ENCODE measurements at places on chromosomes 4 and X.

DNA sequence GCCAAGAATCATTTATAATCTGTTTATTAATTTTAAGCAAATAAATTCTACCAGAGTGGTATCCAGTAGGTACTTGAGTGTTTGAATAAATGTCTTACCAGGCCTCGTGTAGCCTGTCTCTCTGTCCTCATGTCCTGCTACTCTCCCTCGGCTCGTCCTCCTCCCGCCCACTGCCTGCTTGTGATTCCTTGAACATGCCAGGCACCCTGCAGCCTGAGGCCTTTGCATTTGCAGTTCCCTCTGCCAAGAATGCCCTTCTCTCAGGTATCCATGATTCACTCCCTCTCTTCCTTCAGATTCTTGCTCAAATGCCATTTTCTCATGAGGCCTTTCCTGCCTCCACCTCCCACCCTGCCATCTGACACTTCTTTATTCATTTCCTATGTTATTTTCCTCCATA lies 209.7 kb upstream of the PRPS2 start:
- no peak for DNase-seq

DNA sequence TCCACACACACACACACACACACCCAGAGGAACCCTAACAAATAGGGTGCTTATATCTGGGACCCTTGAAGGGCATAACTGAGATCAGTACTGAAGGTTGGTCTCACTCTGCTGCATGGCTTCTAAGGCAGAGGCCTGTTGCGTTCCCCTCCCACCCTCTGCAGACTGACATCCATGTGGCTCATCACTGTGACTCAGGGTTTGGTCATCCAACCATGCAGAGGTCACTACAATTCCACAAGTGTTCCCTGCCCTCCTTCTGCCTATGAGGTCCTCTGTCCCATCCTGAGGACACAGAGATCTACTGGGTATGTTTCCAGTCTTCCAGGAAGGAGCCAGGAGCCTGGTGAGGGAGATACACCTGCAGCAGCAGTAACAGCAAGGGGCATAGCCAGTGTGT lies 55.8 kb downstream of the XAGE2 start:
- no peak for DNase-seq

- peak; percentile 59 for DNase-seq
Measured at GRCh38 chrX:112841114-112841819, 636 bp upstream of the AMOT start.

GRCh38 chrX:7347465-7347864 lies 199.5 kb upstream of the PUDP start:
- no peak for DNase-seq

- DNase-seq, result no peak
Measured at GRCh38 chrX:2701600-2701999, 10.5 kb downstream of the CD99 start.

DNA sequence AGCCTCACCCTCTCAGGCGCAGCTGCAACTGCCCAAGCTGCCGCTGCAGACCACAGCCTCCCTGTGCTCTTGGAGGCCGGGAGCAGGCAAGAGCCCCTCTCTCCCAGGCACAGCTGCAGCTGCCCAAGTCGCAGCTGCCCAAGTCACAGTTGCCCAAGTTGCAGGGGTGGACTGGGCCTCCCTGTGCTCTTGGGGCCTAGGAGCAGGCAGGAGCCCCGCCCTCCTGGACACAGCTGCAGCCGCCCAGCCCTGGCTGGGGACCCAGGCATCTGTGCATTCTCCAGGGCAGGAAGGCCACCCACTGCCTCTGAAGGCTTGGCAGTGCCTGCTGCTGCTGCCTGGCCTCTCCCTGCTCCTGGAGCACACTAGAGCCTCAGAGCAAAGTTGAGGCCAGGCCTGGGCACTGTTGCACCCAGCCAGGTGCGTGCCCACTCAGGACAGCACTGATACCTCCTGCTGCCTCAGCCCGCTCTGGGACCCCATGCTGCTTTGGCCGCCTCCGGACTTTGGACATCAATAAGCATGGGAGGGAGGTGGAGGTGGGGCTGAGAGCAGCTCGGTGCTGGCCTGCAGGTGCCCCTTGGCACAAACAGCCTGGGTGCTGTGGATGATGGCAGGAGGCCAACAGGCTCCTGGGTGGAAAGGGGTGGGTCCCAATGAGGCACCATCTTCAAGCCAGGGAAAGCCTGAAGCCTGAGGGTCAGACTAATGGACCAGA lies 247.5 kb downstream of the PDGFC start:
- DNase-seq, result no peak

DNA sequence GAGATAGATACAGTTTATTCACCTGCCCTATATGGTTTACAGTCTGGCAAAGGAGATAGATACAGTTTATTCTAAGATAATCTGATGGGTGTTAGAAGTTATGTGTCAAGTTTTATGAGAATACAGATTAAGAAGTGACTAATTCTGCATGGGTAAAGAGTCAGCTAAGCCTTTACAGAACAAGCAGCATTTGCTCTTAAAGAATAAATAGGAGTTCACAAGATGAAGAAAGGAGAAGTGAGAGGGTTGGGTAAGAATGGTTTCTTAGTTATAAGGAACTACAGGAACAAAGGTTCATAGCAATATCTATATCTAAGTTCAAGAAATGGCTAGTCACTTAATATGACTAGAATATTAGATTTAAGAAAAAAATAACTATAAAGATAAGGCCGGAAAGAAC lies 47.6 kb downstream of the THOC2 start:
- DNase-seq, result no peak

DNA sequence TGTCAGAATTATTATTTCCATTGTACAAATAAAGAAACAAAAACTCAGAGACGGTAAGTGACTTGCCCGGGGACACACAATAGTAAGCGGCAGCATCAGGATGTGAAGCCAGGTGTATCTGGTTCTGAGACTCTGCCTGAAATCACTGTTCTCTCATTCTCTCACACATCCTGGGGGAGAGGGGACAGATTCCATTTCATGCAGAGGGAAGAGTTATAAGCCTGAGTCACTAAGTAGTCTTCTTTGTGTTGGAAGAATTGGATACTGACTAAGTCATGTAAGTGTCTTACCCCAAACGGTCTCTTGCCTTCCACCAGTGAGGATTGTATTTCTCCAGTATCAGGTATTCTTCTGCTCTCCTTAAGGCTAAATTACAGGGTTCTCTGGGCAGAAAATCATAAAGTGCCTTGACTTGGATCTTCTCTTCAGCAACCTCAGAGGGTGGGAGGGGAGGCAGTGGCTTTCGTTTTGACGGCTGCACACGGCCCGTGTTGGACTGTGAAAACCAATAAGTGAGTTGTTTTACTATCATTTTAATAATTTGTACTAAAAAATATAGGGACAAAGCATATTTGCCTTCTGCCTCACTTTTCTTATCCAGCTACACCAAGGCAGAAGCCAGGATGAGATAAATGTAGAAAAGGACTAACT lies 21.9 kb downstream of the TXK start:
- no peak for DNase-seq

DNA sequence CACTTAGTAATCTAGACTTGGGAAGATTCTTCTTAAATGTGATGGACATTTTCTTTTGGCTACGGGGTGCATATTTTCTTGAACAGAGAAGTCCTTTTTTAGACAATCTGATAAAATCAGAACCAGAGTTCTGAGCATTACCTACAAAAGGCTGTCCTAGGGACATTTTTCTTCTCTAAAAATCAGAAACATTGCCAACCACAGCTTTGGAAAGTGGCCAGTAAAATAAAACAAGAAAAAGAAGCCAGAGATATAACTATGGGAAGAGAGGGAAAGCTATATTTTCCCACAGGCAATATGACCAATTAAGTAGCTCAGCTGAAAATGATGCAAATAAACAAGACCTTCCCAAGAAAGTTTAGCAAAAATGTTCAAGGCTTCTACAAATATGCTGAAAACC lies 55.9 kb downstream of the MXRA5 start:
- DNase-seq, result no peak

DNA sequence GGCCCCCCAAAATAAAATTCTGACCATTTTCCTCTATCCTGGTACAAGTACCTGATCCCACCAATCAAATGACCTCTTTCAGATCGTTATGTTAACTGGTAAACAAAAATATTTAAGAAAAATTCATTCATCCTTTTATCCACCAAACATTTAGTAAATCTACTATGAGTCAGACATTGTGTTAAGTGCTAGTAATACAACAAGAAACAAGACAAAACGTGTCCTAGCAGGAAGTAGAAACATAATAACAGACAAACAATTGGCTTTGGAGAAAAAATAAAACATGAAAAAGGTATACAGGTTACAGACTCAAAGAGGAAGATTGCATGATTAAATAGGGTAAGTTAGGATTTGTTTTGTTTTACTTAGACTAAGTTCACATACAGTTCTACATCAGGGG lies 43.7 kb downstream of the ANTXR2 start:
- DNase-seq, result no peak

DNA sequence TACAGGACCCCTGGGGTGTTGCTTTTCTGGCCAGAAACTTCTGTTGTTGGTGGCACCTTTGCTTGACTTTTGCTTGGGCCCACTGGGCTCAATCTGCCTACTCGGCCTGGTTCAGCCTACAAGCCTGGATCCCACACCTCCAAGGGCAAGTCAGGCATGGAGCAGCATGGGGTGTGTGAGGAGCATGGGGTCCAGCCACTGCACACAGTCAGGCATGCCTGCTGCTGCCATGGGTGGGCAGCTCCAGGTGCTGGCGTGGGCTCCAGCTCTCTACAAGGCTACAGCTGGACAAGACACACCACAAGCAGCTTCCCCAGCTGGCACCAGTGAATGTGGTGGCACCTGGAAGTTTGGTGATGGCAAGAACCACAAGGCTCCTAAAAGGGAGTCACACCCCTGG lies 1683.1 kb upstream of the ADGRL3 start:
- DNase-seq, result no peak

DNA sequence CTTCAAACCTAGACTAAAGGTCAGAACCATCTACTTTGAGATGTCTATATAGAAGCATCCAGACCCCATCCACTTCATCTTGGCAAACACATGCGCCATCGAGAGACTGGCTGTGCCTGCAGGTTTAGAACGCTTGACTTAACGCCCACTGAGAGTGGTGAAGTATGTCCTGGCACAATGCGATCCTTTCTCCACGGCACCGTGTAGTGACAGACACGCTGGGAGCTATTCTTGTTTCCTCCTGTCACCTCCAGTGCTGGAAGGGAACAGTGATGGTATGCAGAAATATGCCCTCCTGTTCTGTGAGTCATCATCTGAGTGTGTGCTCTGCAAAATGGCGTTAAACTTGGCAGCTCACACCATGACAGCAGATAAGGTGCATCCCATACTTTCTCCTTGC lies 330.2 kb downstream of the NLGN4X start:
- DNase-seq, result no peak

DNA sequence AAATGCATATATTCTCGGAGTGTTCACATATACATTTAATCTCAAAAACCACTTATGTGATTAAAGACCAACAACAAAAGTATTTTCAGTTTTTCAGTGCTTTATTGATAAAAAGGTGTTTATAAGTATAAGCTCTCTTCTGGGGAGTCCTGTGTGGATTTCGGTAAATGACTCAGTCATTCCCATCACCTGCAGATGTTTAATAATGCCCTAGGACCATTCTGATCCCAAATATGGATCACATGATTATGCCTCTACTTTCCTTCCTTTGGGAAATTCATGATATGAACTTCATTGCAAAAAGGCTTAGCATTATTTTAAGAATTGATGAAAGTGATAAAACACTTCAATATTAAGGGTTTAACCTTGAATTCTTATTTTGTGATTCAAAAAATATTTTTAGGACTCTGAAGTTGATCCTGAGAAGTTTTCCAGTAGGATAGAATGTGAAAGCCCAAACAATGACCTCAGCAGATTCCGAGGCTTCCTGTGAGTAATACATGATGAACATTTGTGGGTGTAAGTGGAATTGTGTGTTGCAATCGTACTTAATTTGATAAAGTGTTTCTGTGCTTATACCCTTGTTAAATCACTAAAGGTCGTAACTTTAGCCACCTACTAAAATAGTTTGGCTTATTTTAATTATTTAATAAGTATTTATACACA lies 40.2 kb downstream of the ATP10D start:
- no peak for DNase-seq

DNA sequence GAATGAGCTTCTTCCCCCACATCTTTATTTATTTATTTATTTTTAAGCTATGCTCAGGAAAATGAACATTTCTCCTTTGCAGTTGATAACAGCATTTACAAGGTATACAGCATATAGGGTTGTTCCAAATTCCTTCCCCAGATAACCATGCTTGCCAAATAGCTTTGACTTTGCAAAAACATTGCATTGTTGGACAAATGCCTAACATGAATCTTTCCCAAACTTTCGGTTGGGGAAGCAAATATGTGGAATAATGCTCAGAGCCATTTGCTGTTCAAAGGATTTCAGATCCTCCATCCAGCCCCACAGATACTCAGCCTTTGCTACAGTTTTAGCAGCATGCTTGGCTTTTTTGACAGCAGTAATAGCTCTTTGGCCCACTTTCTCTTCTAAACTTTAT lies 127.2 kb upstream of the AGA start:
- no peak for DNase-seq

Data from activated CD4-positive, alpha-beta T cell treated with anti-CD3 and anti-CD28 coated beads, Interleukin-2, amount 50 U/mL, for 48 hours (primary cell).